Fibroblast of pulmonary artery (primary cell): ENCODE measurements at places on chromosomes 1 and 21.
A peak's percentile ranks its signal among the peaks of the same experiment; 100 is the strongest.

GRCh38 chr1:211938561-211938997 lies 96.8 kb downstream of the INTS7 start:
- DNase-seq, result peak; percentile 20

GRCh38 chr1:75791022-75791421 lies 5.0 kb downstream of the RABGGTB start:
- DNase-seq, result peak; percentile 31

DNA sequence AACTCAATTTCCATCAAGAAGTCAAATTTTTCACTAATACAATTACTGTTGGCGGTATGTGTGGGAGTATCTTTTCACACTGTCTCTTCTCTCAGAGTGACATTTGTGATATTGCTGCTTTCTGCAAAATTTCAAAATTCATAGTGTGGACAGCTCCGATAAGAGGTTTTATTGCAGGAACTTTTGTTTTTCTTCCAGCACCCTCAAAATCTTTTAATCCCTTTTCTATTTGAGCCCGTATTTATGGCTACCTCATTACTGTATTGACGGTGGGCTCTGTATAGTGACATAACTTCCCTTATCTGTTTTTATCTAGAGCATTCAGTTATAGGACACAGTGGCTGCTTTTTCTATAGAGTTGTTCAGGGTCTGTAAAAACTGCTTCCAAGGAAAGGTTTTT lies 794.4 kb upstream of the TMPRSS15 start:
- DNase-seq, result no peak

GRCh38 chr1:118578276-118578675 lies 393.2 kb upstream of the SPAG17 start:
- no peak for DNase-seq

DNA sequence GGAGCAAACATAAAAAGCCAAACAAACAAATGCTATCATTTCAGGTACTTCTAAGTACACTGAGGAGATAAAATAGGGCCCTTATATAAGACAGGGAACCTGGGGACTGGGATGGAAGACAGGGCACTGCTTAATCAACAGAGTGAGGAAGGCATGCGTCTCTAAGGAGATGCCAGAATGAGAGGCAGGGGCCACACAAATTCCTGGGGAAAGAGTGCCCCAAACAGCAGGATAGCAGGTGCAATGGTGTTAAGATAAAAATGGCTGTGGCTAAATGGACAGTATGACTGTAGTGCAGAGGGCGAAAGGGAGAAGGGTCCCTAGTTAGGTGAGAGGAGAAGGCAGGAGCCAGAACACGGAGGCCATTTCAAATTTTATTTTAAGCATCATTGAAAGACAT lies 113.9 kb downstream of the ZBTB18 start:
- DNase-seq, result no peak

DNA sequence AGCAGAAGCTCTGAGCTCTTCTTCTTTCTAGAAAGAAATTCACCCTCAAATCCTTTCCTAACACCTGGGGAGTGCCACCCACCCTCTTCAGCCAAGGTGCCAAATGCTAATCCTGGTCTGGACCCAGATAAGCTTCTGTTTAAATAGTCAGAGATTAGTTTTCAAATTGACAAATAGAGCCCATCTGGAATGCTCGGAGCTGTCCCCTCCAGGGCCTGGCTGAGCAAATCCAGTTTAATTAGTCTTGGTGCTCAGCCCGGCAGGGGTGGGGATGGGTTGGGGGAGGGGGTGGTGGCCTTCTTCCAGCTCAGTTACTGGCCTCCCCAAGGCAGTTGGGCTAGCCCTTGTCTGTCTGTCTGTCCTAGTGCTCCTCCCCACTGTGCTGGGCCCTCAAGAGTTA lies 269.5 kb downstream of the GRIK3 start:
- DNase-seq, result no peak

- no peak for DNase-seq
Observed at GRCh38 chr1:68791800-68792199, 294.9 kb upstream of the DEPDC1 start.

DNA sequence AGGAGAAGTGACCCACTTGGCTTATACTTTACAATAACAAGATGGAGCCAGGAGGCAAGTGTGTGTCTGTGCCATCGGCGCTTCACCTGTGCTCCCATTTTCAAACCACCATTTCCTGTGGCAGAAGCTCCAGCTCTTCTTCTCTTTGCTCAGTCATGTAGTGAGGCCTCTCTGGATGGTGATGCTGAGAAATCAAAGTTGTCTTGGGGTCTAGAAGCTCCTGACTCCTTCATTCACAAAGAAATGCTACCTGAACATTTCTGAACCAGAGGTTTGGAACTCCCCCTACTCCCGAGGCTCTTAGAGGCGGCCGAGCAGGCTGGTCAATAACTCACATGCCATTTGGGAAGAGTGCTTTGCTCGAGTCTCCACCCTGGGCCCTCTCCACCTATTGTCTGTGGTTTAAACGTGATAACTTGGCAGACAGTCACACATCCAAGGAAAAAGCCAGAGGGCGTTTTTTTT lies 18.0 kb downstream of the SLAMF1 start:
- DNase-seq, result no peak

- no peak for DNase-seq
Observed at GRCh38 chr1:200628223-200628881, 7.8 kb upstream of the KIF14 start.

DNA sequence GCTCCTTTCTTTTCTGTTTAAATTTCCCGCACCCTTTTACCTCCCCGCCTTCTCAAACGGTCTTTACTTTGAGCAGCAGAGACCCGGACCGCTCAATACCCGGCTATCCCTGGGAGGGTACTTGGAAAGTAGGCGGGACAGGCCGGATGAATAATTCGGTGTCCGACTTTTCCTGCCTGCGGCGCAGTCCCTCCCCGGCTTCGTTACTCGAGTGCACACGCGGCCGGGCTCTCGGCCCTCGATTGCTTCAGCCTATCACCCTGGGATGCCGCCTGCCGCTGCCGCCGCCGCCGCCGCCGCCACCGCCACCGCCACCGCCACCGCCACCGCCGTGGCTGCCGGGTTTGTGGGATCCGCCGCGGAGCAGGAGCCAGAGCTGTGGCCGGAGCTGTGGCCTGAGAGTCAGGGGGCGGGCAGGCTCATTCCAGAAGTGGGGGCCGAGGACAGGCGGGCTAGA lies 382 bp upstream of the RASAL2 start:
- DNase-seq, result peak; percentile 97
